ENCODE measurements at places on chromosomes 11 and 22.

DNA sequence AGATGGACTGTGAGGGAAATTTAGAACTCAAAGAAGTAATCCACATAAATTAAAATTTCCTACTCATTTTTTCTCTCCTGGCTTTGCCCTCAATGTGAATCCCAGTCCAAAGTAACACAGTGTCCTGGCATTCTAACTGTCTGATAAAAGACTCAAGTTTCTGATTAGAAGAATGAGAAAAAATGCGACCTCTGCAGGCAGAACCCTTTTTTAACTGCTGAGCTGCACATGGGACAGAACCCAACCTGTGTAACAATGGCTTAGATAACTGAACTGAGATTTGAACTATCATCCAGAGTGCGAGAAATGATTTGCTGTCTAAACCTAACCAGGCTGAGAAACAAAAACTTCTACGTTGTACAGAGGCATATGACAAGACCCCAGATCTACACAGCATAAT, 385.6 kb upstream of the LRRC4C start:
- no peak for DNase-seq

- no peak for DNase-seq
Measured at GRCh38 chr22:39177456-39177775, 24.9 kb upstream of the CBX7 start.

DNA sequence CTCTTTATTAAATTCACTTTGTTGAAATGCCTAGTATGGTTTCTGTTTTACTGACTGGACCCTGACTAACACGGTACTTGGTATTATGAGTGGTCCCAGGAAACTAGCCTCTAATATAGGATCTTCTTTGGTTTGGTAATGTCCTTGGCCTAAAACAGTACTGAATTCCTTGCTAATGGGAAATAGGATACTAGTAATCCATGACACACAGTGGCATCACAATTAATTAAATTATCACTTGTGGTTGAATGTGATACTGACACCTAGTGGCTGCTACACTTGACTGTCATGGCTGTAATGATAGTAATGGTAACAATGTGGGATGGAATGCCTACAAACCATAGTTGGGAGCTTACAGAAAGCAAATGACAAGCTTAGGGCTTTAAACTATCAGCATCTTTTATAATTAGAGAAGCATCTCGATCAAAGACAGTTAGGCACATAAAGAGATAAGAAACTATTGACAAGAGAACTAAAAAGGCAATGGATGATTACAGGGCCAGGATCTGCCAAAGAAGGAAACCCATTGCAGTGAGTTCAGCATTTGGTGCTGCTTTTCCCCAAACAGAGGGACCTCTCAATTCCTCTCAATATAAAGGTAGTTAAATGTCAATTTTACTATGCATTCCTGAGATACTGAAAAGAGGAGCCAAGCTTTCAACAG, 8.6 kb downstream of the DNHD1 start:
- DNase-seq: peak; percentile 80

- DNase-seq: peak; percentile 52
Measured at GRCh38 chr11:94521684-94522083, 9.4 kb downstream of the C11orf97 start.

DNA sequence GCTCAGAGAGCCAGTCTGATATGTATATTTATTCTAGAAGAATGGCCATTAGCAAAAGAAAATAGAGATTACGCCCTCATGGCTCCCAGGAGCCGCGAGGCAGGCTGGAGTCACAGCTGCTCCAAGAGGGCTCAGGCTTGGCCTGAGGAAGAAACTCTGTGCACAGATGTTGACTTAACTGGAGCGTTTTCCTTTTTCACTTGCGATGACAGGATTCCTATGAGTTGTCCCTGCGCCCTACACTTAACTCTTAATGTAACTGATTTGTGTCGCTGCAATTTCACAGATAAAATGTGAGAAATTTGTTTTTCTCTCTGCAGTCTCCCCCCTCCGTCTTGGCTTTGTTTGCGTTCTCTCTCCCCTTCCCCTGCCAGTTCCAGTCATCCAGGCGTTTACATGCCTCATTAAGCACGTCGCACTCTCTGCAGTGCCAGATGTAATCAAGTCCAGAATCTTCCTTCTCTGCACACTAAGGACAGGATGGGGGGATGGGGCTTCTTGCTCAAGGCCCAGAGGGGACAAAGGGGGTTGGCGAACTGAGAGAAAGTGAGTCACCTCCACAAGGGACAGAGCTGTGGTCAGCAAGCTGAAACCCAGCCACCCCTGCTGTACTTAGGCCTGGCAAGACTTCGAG, 1060.1 kb downstream of the NTM start:
- DNase-seq: no peak

- DNase-seq: peak; percentile 18
Measured at GRCh38 chr11:14645015-14645912, 1.7 kb downstream of the PDE3B start.

DNA sequence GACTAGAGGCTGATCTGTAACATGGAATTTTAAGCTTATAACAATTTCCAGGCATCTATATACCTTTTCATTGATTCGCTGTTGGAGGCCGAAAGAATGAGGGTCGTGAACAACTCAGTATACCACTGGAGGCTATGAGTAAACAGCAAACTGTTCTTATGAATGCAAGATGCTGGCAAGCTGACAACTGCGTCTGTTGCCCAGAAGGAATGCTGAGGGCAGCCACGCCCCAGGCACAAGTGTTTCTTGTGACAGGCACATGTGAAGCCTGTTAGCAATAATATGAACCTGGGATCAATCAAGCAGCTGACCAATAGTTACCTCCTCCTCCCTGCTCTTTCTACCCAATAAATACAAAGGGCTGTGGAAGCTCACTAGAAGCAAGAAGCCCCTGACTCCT, 15.3 kb downstream of the RTCB start:
- DNase-seq: no peak

- DNase-seq: no peak
Measured at GRCh38 chr22:20425566-20426258, 11.9 kb downstream of the SCARF2 start.

Data from A673 (cell line).